Neural progenitor cell (in vitro differentiated cells): ENCODE measurements at places on chromosomes 5 and 9.

GRCh38 chr5:52804387-52804791, 16.7 kb downstream of the ITGA1 start:
- no peak for DNase-seq

DNA sequence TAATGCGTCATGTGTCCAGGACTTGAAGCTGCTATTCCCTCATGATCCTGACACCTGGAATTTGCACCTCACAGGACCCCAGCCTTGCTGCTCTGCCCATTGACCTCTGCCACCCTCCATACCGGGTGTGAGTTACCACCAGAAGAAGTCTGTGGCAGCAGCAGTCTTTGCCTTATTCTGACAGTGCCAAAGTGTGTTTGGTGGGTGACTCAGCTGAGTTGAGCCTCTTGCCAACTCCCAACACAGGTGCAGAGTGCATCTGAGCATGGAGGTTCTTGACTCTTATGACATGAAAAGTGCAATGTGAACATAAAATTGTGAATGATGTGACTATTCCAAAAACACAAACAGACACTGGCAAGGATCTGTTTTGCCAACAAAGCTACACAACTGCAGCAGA, 1166.5 kb upstream of the CDH18 start:
- DNase-seq: no peak

DNA sequence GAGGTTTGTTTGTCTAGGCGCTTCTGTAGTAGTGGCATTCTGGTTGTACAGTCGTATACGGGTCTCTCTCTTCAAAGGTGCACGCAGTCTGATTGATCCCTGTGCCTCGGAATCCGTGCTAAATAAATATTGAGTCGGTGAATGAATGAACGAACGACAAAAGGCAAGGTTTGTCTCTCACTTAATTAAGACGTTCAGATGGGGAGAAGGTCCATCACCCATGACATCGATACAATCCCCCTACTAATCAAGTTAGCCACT, 500 bp upstream of the CREBRF start:
- peak; percentile 29 for DNase-seq

GRCh38 chr5:31702712-31703111, 63.8 kb downstream of the PDZD2 start:
- no peak for DNase-seq

- DNase-seq: no peak
Measured at GRCh38 chr9:94875300-94876020, 149.0 kb downstream of the AOPEP start.

DNA sequence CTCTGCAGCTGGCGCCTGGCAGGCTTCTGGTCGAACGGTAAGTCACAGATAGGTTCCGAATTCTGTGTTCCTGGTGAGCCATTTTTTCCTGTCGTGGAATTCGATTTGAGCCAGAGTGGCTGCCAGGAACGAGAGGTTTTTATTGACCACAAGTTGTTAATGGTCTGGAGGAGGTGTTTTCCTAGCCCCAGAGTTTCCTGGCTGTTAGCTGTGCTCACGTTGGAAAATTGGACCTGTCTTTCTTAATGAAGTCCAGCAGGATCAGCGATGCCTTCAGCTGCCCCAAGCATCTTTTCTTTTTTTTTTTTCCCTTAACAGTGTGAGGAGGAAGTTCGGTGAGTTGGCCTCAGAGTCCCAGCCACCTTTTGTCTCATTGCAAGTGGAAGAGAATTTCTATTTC, 62.9 kb downstream of the COL5A1 start:
- DNase-seq: no peak

- no peak for DNase-seq
Measured at GRCh38 chr5:14495301-14495700, 86.3 kb upstream of the OTULINL start.

DNA sequence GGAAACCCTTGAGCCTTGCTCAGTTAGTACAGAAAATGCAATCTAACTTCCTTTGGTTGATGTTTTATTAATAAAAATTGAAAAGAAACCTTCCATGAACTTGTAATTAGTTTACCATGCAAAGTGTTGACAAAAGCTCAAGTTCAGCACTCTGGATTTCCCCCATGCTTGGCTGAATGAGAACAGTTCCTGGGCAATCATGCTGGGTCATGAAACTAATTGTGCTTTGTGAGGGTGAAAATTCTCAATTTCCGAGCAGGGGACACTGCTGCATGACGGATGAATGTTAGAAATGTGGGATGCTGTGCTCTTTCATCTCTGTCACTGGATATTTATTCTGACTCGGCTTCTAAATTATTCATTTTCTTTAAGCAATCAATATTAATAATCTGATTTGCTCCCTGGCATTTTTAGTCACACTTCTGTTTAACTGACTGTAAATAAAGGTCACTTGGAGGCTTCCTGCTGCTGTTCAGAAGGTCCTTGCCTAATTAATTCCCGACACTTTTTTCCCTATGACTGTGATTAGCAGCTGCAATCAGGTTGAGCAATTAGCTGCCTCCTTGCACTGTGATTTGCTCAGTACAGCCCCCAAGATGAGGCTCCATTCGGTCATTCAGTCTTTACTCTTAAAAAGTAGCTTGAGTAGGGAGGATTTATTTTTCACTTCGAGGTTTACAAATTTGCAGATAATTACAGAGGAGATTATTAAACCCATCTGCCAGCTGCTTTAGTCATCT, 678.1 kb upstream of the ZNF608 start:
- no peak for DNase-seq

- DNase-seq: no peak
Measured at GRCh38 chr9:125153712-125154367, 10.5 kb upstream of the SCAI start.

- DNase-seq: no peak
Measured at GRCh38 chr5:34749431-34749873, 89.5 kb upstream of the TTC23L start.

DNA sequence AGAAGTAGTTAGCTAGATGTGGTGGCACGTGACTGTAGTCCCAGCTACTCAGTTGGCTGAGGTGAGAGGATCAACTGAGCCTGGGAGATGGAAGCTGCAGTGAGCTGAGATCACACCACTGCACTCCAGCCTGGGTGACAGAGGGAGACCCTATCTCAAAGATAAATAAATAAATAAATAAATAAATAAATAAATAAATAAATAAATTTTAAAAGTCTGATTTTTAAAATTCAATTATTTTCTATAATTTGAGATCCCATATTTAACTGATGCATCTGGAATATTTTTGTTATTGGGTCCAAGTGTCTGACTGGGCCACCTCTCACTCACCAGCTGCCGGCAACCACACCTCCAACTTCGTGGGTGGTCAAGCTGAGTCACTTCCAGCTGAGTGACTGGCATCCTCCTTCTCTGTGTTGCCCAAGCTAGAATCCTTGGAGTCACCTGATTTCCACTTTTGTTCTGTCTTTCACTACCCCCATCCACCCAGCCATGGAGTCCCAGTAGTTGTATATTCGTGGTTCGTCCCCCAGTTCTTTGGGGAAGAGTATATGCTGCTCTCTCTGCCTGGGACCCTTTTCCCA, 70.9 kb downstream of the EGFLAM start:
- peak; percentile 20 for DNase-seq

- peak; percentile 78 for DNase-seq
Measured at GRCh38 chr5:38596981-38597380, 40.5 kb upstream of the LIFR start.

DNA sequence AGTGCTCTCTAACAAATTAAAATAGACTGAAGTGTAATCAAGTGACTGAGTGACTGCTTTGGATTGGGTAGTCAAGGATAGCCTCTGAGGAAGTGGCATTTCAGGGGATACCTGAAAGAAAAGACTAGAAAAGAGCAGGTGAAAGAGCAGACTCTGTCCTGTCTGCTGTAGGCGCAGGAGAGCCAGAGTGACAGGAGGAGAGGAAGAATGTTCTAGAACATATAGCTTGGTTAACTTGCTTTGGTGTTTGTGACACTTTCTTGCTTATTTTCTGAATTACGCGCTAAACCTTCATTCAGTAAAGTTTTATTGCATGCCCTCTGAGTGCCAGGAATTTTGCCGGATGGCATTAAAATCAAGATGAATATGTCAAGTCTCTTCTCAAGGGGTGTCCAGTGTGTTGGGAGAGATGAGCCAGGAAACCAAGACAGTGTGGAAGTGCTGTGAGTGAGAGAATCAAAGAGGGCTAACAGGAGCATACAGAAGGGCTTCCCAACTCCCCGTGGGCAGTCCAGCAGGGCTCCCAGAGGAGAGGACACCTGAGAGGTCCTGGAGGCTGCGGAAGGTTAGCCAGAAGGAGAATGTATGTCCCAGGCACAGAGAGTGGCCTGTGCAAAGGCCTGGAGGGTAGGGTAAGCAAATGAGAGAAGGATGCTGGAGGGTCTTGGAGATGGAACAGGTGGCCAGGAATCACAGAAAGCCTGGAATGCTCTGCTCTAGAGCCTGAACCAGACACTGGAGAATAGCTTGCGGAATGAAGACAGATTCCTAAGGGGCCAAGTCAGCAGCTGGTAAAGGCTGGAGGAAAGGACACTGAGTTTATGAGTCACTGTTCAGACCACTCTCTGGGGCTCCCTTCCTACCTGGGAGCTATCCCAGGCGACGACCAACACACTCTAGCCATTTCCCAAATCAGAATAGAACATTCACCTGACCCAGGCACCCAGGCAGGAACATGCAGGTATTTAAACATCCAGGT, 59.3 kb downstream of the SLC22A5 start:
- no peak for DNase-seq

GRCh38 chr5:124819201-124819600, 72.8 kb upstream of the ZNF608 start:
- no peak for DNase-seq

GRCh38 chr9:134344068-134344799, 18.0 kb downstream of the RXRA start:
- DNase-seq: no peak

GRCh38 chr5:115260248-115260647, 2.4 kb downstream of the PGGT1B start:
- DNase-seq: no peak

DNA sequence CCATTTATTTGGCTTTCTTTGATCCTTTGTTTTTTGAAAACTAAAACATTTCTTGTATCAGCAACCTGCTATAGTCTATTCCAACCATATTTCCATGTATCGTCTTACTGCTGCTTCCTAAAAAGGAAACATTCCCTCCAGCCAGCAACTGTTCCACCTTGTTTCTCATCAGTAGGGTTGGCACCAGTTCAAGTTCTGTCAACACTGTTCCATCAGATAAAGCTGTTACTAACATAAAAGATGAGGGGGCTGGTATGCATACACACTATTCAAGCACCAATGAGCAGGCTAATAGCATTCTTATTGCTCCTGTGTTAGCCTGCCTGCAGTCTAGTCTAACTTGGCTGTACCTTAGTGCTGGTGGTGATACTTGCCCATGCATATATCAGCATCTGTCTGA, 178.3 kb downstream of the CWC27 start:
- DNase-seq: no peak

DNA sequence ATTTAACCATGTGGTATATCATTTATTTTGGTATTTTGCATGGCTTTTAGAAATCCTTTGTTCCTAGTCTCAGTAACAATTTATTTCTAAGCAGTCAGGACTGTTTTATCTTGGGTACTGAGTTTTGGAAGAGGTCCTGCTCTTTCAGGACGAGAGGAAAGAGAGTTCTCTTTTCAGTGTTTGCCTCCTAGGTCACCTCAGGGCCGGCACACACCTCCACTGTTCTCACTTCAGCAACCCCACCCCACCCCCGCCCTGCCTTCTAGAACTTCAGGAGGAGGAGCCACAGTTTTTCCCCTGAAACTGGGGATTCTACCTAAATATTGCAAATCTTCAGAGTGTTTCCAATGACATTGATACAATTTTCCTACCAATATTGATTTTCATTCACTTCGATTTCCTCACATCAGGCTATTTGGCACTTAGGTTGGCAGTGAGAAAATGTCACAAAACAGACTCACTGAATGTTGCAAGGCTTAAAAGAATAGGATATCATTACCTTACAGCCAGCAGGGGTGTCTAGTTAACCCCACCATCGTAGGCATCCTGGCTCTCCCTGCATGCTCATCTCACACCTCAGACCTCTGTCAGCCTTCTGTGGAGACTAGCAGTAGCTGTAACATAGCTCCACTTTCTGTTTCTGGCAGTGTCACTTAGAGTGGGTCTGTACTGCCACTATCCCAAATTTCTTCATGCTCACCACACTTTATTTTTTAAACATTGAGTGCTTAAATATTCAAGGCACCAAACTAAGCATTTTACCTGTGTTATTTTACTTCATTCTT, 5.4 kb downstream of the IGIP start:
- no peak for DNase-seq

DNA sequence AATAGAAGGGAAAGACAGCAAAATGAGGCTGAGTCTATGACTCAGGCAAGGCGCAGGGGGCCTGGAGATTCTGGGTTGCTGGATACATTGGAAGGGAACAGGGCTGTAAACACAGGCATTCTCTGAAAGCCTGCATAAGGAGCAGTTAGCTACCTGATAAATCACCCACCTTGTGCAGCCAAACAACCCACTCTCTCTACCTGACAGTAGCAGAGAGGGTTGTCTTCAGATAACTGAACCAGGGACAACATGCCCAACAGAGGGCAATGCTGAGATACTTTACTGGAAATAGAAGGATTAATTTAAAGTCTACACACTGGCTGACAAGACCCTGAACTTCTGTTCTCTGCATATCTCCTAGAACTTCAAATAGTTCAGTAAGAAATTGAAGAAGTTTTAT, 161.6 kb downstream of the KCTD16 start:
- peak; percentile 29 for DNase-seq

- no peak for DNase-seq
Measured at GRCh38 chr9:102038006-102038405, 299.6 kb upstream of the GRIN3A start.

- DNase-seq: no peak
Measured at GRCh38 chr5:2300421-2300820, 417.7 kb upstream of the IRX4 start.

DNA sequence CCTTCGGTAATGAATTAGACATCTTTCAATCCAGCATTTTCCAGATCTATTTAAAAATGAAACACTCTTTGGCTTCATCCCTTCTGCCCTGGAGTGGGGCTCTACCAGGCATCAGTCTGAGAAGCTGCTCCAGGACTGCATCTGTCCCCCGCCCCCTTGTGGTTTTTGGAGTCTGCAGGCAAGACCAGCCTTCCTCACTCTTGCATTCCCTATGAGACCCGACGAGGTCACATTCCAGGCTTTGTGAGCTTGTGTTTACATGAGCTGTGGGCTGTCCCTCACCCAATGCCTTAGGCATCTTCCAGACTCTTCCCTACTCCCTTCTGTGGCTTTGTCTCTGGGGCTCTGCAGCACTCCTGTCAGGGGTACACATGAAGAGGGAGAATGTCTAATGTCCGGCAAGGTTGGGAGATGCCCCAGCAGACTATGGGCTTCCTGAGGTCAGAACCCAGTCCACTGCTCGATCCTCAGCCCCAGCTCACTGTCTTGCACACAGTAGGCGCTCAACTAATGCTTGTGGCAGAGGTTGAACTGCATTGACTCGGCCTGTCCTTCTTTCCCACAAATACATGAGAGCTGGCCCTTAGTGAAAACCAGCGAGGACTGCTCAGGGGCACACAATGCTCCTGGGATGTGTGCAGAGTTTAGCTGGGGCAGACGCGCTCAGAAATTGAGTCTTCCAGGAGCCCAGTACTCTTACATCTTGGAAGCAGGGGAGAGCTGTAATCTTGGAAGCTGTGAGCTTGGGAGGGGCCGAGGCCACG, 11.7 kb upstream of the GADD45G start:
- peak; percentile 84 for DNase-seq
